ENCODE measurements at places on chromosomes 3 and 15.

DNA sequence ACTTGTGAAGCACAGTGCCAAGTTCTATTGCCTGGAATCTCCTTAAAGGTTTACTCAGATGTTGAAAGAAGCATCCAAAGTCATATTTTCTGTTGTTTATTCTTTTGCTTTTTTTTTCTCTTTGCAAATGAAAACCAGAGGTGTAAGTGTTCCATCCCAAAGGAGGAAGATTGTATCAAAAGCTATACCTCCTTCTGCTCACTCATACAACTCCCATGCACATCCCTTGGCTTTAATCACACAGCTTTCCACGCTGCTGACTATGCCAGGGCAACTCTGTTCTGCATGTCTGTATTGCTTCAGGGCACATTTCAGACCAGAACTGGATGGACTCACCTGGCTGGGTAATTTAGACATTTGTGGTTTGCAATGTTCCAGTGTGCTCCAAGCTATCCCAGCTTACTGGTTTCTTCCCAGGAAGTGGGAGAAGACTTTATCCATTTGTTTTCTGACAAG lies 399.6 kb upstream of the TBL1XR1 start:
- DNase-seq: no peak

GRCh38 chr3:192331749-192332385 lies 395.5 kb downstream of the FGF12 start:
- no peak for DNase-seq

GRCh38 chr3:197292083-197292646 lies 6.2 kb downstream of the DLG1 start:
- DNase-seq: no peak

GRCh38 chr15:101046826-101047225 lies 127.7 kb downstream of the LRRK1 start:
- DNase-seq: no peak

GRCh38 chr3:42635111-42635510 lies 18.4 kb upstream of the ZBTB47 start:
- no peak for DNase-seq

DNA sequence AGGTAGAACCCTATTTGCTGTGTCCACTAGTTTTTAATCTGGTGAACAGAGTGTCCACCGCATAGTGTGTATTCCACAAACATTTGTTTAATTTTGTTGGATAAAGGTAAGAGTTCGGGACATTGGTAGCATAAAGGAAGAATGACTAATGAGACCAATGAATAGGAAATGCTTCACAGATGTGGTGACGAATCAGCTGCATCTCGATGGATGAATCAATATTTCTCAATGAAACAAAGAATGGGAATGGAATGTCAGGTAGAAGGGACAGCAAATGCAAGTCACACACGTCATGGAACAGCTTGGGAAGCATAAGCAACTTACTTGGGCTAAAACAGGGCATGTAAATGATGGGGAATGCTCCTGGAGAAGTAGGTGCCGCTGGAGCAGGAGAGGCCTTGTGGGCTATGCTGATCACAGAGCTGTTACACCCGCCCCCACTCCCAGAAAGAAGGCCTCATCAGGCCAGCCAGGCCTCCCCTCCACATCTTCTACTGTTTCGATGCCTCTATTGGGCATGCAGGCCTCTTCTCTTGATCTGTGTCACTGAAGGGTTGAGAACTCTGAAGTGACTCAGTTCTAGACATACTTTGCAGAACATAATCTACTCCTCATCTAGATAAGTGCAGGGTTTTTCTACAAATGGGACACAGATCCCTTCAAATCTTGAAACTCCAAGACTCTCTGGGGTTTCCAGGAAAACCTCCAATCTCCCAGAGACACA lies 120.0 kb upstream of the GADL1 start:
- DNase-seq: no peak

DNA sequence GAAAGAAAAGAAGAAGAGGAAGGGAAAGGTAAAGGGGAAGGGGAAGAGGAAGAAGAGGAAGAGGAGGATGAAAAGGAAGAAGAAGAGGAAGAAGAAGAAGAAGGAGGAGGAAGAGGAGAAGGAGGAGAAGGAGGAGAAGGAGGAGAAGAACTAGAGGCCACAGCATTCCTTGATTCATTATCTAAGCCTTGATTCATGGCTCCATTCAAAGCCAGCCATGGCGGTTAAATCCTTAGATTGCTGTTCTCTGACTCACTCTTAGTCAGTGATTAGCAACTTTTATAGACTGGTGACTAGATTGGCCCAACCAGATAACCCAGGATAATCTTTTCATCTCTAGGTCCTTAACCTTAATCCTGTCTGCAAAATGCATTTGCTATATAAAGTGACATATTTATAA lies 47.6 kb downstream of the OSTN start:
- no peak for DNase-seq

GRCh38 chr15:62835351-62835750 lies 207.2 kb upstream of the TPM1 start:
- no peak for DNase-seq

GRCh38 chr3:98039322-98040024 lies 4.4 kb upstream of the GABRR3 start:
- peak; percentile 56 for DNase-seq

- DNase-seq: no peak
Measured at GRCh38 chr15:61605343-61605742, 376.2 kb upstream of the RORA start.

DNA sequence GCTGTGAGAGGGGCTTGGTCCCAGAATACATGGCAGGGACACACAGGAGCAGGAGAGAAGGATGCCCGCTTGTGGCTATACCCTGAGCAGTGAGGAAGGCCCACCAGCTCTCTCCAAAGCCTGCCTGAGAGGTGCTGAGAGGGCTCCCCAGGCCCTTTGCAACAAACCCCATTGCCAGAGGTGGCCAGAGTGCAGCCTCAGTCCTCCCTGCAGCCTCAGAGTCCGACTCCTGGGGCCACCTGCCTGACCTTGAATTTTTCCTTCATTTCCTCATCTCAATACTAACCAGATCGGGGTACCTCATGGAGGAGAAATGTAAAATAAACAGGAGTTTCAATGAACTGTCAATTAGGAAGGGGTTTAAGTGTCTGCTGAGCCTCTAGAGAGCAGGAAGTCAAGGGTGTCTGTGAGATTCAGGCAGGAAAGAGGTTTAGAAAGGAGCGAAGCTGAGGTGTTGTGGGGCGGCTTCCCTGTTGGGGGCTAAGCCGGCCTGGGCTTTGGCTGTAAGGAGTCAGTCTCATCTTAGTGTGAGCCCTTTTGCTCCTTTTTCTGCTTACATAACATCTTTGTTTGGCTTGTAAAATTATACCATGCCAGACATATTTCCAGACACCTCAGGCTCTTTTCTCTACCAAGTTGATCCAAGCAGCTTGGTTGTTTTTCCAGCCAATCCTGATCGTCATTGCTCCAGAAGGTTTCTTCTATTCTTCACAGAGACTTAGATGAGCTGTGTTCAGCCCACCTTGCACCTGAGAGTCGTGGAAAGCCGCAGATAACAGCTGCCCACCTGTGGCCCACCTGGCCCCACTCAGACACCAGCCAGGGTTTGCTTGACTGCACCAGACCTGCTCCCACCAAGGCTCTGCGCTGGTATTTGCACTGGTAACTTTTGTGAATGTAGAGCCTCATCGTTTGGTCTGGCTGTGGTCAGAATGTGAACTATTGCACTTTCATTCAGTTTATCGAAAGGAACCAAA lies 36.7 kb downstream of the CMTM7 start:
- DNase-seq: peak; percentile 56

DNA sequence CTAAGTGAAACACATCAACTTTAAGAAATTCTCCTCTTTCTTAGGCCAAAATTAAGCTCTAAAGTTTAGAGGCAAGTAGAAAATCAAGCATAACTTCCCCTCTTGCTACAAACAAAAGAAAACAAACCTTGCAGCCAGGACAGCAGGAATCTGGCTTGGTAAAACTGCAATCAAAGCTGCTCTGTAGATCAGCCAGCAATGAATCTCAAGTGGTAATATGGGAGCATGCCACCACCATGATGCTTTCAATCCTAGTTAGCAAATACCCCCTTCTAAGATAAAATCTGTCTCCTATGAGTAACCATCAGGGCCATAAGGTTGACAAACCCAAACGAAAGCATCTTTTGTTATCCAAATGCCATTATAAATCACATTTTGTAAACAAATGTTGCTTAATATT lies 208.3 kb upstream of the PLSCR5 start:
- no peak for DNase-seq

- DNase-seq: no peak
Measured at GRCh38 chr15:71338265-71338664, 223.0 kb downstream of the THSD4 start.

DNA sequence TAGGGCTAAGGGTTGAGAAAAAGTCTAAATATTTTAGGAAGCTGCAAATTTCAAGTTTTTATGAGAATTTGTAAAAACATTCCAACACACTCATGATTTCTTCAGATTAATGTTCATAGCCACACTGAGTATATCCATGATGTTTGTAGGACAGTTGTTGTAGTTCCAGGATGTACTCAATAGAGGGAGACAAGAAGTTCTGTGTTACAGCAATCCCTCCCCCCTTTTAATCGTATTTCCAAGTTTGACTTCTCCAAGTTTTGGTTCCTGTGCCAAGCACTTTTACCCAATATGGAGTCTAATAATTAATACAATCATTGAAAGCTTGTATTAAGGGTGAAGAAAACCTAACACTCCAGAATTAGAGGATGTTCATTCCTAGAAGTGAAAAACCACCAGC lies 143.4 kb downstream of the FEZF2 start:
- no peak for DNase-seq

- DNase-seq: no peak
Measured at GRCh38 chr15:52727815-52728214, 48.6 kb upstream of the ATOSA start.

DNA sequence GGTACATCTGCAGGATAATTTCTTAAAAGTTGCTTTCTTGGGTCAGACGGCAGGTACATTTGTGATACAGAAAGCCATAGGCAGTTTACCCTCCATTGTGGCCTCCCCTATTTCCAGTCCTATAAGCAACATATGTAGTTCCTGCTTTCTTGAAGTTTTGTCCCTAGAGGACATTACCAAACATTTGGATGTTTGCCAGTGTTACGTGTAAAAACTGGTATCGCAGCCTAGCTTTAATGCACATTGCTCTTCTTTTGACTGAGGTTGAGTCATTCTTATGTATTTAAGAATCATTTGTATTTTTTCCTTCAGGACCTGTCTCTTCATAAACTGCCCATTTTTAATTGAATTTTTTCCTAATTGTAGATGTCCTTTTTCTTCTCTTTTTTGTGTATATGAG lies 114.3 kb downstream of the DIPK2A start:
- no peak for DNase-seq

GRCh38 chr3:150114273-150114672 lies 143.6 kb upstream of the PFN2 start:
- DNase-seq: no peak

GRCh38 chr3:192929146-192929545 lies 11.5 kb upstream of the MB21D2 start:
- DNase-seq: no peak

- no peak for DNase-seq
Measured at GRCh38 chr15:69919816-69920215, 177.9 kb downstream of the TLE3 start.

- no peak for DNase-seq
Measured at GRCh38 chr3:158350971-158351370, 220.0 kb upstream of the MLF1 start.

GRCh38 chr3:13655061-13655913 lies 106.4 kb downstream of the FBLN2 start:
- peak; percentile 67 for DNase-seq

GRCh38 chr3:153925841-153926514 lies 195.2 kb upstream of the ARHGEF26 start:
- DNase-seq: no peak

DNA sequence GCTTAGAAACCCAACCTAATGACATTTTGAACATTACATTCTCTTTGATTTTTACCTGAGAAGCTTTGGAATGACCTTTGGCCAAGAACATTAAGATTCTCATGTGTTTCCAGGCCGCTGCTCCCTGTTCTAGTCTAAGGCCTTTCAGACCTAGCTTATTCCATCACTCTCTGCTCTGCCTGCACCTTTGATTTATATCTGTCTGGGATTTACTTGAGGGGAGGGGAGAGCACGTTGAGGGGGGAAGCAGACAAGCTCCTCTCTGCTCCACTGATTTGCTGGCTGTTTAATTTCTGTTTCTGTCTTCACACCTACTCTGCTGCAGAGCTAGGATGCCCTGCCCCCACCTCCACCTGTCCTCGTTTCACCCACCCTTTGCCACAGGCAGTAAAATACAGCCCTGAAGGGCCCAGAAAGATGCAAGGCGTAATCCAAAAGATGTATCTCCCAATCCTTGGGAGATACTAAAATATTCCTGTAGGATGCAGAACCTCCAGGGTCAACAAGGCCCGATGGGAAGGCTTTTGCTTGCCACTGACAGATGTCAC lies 429.8 kb downstream of the EPHB1 start:
- no peak for DNase-seq

- DNase-seq: no peak
Measured at GRCh38 chr3:127256138-127256537, 31.7 kb downstream of the PRR20G start.

DNA sequence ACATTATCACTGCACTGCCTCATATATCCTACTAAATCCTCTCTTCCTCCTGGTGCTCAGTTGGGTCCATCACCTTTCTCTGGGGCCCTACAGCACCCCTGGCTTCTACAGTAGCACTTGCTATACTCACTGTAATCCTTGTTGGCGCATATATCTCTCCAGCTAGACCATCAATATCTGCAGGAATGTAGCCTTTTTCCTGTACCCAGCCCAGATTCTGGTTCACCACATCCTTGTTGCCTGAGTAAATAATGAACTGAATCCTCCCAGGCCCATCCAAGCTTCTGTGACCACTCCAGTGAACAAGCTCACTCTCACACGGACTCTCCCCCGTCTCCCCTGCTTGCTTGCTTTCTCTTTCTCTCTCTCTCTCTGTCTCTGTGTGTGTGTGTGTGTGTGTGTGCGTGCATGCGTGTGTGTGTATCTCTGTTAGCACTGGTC lies 62.5 kb upstream of the LIPC start:
- DNase-seq: no peak

DNA sequence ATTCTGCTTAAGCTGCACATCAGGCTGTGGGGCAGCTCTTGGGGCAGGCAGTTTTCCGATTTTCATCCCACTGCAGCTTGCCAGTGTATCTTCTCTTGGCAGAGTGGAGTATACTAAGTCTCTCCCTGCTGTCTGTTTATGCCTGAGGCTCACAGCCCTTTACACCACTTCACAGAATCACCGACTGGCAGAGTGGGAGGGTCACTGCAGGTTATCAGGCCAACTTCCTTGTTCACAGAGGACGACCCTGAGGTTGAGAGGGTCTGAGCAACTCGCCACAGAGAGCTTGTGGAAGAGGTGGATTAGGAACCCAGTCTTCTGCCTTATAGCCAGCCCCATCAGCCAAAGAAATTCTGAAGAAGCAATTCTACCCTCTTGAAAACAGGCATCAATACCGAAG lies 30.9 kb downstream of the KIF9 start:
- DNase-seq: no peak

GRCh38 chr3:129435367-129435766 lies 4.4 kb downstream of the MBD4 start:
- no peak for DNase-seq

DNA sequence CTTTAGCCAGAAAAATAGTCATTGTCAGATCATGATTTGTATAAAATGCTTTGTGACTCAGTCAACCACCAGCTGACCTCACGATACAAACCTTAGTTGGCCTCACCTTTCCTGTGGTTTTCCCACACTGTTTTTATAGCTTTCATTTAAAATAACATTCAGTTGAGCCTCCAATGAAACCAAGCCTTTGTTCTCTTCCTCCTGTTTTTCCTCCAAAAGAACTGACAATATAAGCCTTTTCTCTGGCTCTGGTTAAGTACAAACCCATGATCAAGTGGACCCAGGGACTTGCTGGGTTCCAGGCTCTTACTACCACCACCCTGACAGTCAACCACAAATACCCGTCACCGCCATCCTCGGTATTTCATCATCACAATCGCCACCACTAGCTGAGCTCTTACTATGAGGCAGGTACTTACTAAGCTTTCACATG lies 81.7 kb downstream of the TAMM41 start:
- DNase-seq: no peak

All from activated naive CD8-positive, alpha-beta T cell treated with anti-CD3 and anti-CD28 coated beads, Interleukin-2, amount 10 ng/mL, durations not matched to agents 7 days and 5 days (primary cell).